Dorsolateral prefrontal cortex (tissue), 122 donors: ENCODE measurements at places on chromosomes 13 and 19. TPM values are rescaled to one million over a fixed set of nuclear protein-coding genes. Genes with fewer than 3 reads are reported as not detected.

The ZNF224 gene
- total RNA-seq: 45.1 TPM

The AZU1 gene
- 0.79 TPM for total RNA-seq

DNA sequence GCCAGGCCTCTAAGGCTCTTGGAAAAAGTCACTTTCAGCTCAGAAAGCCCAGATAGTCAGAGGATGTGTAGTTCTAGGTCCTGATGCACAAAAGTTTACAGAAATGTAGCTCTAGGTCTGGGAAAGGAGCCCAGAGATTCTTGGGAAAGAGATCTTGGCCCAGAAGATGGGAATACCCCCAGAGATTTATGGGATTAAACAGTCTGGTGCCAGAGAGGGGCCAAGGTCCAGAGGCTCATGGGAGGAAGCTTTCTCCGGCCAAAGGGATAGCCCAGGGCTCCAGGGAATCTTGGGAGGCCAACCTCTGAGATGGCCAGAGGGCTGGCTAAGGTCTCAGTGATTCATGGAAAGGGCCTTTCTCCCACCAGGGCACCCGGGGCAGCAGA lies 15.2 kb downstream of the BCAT2 start:
- DNase-seq: no peak

- DNase-seq: no peak
These were observed 1690.0 kb downstream of the PCDH9 start for GRCh38 chr13:65540175-65540574.

- no peak for DNase-seq
These were observed 29.1 kb downstream of the CEBPA start for GRCh38 chr19:33273065-33273736.
